ENCODE measurements at places on chromosomes 11 and 22.

- no peak for DNase-seq
Observed at GRCh38 chr11:17012712-17013547, 1.3 kb downstream of the PLEKHA7 start.

- no peak for DNase-seq
Observed at GRCh38 chr22:46031557-46031956, 54.6 kb upstream of the WNT7B start.

GRCh38 chr11:11081776-11082175 lies 223.9 kb upstream of the ZBED5 start:
- DNase-seq: no peak

DNA sequence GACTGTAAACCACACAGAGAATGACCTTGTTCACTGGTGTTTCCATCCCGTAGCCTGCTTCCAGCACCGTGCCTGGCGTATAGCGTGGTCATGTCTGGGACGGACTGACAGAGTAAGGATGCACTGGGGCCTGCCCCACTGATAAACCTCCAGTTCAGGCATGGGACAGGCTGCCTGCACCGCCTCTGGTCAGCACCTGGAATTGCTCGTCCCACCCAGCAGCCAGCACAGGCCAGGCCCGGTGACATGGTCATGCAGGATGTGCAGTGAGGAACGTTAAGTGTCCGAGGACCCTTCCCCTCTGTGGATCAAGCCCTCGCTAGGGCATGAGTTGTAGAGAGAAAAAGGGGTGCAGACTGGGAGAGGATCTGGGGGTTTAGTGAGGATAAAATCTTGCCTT lies 44.8 kb downstream of the LMO1 start:
- no peak for DNase-seq

DNA sequence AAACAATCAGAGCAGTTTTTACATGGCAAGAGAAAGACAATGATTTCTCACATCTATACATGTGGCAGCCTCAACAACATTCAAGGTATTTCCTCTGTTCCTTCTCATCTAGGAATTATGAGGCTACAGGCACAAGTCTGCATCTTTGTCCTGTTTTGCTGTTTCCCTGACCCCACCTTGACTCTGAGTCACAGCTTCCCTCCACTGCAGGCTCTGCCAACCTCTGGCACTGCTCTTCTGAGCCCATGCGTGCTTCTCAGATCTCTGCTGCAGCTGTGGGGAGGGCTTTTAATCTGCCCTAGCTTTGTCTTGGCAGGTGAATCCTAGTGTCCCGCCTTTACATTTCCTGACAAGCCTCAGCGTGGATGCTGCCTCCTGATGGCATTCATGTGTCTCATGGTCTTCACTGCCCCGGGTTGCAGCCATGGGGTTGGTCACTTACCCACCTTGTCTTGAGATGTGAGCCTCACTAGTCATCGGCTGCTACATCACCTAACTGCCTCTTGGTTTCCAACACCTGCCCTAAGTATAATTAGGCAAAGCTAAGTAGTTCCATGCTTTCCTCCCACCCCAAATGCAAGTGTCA lies 578.5 kb downstream of the TBC1D22A start:
- no peak for DNase-seq

- DNase-seq: no peak
Observed at GRCh38 chr11:118342503-118343161, at the start of gene CD3D. Gene CD3D (minus strand): TSS chr11:118342705. CDS start chr11:118342607, 98 bp downstream.

DNA sequence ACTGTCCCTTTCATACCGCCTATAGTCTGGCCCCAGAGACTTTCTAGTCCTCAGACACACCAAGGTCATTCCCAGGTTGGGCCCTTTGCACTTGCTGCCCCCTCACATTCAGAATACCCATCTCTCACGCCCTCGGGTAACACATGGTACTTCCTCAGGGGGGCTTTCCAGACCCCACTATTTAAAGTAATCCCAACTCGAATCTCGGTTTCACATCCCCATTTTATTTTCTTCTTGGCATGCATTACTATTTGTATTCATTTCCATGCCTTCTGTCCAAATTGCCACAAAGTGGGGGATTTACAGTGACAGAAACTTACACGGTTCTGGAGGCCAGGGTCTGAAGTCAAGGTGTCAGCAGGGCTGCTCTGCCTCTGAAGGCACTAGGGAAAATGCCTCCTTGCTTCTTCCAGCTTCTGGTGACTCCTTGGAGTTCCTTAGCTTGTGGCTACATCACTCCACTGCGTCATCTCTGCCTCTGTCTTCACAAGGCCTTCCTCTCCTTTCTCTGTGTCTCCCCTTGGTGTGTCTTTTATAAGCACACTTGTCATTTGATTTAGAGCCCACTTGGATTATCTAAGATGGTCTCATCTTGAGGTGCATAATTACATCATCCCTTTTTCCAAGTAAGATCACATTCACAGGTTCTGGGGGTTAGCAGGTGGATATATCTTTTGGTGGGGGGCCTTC lies 15.1 kb downstream of the RCN1 start:
- DNase-seq: no peak

GRCh38 chr11:111512296-111513239 lies at the start of gene BTG4:
Gene BTG4 (minus strand): TSS chr11:111512386. CDS start chr11:111498776, 13,610 bp downstream.
- DNase-seq: no peak

DNA sequence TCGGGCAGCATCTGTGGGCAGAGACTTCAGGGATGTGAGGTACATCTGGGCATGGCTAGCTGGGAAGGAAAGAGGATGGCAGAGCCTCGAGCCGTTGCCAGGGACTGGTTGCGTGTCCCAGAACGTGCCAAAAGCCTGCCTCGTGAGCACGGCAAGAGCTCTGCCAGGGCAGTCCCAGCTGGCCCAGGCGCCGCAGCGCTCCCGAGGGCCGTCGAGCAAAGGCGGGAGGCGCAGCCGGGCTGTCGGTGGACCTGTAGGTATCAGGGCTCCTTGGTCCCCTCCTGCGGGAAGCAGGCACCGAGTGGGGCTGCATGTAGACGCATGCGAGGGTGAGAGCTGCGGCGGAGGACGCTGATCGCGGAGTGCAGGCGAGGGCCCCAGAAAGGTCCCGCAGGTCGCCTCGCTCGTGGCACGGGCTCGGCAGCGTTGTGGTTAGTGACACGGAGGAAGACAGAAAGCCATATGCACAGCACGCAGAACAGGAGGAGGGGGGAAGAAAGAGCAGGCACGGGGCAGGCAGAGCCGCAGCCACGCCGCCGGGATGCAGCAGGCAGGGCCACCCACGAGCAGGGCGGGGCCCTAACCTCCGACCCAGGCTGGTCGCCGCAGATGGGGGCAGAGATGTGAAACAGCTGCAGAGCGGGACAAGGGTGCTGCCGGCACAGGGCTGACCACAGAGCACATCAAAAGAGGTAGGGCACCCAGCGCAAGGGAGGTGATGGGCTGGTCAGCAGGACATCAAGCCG lies 18.0 kb downstream of the LSP1 start:
- no peak for DNase-seq

DNA sequence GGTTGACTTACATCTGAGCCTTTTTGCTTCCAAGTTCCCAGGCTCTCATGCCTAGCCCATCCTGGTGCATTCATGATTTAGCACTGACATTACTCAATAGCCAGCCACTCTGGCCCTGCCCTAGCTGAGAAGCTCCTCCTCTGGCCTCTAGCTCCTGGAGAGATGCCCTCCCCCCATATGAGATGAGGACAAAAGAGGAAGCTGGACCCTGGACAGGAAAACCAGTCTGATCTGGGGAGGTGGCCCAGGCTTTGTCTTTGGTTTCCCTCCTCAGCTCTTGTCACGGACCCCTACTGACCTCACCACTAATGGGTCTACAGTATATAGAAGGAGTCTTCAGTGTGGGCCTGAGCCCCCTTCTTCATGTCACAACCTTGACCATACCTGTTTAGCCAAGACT lies 3.0 kb downstream of the RHOG start:
- DNase-seq: no peak

DNA sequence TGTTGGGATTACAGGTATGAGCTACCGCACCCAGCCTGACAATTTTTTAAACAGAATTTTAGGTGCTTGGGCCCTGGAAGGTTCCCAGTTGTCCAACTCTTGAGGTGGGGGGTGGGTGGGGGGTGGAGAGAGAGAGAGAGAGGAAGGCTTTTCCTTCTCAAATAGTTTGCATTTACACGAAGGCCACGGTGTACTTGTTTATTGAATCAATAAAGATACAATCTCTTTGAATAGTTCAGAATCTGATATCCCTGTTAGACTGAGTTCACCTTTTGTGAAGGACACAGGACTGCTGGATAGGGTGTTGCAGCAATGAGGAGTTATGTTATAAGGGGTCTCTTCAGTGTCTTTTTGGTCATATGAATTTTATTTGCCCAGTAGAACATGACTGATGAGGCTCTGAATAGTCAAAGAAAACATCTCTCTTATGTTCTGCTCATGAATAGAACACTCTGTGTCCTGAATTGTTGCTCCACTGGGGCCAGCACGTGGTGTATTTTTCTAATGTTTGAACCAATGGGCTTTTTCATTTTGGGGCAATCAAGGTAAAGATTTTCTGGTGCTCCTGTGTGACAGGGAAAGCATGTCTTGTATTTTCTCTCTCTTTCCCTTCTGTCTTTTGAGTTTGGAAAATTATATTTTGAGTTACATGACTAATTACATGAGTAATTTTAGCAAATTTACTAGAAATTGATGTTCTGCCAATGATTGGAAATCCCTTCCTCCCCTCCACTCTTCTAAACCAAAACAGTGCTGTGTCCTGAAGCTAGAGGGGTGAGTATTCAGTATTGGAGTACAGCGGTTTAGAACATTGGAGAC lies 61.7 kb downstream of the PTPRJ start:
- DNase-seq: no peak

DNA sequence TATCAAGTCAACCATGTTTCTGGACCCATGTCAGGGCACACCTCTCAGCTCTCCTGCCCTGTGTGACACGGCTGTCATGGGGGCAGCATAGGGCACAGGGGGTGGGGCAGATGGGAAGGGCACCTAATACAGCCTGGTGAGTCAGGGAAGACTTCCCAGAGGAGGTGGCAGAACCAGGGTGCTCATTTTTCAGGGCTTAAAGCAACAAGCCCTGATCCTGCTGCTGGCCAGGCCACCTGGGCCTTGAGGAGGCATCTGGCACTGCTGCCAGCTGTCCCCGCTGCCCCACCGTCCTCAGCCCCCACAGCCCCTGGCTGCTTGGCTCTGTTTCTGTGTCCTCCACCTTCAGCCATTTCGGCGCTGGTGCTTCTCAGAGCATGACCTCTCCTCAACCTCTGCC lies 4.4 kb downstream of the MAP3K11 start:
- no peak for DNase-seq

DNA sequence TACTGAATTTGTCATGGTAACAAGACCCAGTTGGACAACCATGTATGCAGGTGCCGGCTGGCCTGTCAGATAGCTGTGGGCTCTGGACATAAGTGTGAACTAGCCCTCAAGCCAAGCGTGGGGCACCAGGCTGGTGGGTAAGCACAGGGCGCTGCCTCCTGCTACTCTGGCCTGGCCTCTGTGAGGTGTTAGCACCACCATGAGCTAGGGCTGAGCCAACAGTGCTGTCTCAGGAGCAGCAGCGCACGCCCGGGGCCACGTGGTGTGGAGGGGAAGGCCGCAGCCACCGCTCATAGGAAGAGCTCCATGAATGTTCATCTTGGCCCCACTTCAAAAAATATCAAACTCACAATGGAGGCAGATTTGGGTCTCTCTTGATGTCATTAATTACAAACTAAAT lies 35.3 kb upstream of the GNB1L start:
- DNase-seq: no peak

DNA sequence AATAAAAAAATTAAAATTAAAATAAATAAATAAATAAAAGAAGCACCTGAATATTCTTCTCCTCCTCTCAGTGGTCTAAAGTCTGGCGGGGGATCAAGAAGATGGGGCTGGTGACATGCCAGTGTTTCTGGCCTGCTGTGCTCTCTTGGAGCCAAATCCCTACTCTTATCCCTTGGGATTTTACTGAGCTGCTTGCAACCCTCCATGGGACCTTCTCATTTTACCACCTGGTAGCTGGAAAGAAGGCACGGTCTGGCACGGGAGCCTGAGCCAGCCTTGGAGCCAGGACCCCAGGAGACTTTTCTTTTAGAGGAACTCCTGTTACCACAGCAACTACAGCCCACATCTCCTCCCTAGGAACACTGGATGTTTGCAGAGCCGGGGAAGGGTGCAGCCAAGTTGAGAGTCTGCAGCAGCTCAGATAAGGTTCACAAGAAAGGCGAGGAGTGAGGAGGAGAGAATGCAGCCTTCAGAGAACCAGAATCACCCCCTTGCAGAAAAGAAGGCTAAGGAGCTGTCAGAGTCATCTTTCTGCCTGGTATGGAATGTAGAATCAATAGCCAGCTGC lies 21.4 kb downstream of the CD6 start:
- DNase-seq: no peak

- DNase-seq: no peak
Observed at GRCh38 chr11:62505059-62505439, 41.6 kb downstream of the AHNAK start.

DNA sequence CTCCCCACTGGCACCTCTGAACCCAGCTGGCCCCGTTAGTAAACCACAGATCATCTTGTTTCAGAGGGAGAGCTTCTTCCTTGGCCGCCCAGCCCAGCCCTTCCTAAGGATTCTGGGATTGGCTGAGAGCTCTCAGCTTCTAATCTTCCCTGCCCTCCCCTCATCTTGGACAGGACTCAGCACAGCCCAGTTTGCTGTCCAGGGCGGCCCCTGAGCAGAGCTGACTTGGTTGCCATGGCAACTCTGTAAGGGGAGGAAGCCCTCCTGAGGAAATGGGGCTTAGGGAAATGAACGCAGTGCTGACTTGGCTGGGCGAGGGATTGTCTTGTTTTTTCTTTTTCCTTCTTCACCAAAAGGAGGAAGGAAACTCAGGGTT lies 4.6 kb downstream of the APOL4 start:
- DNase-seq: no peak

DNA sequence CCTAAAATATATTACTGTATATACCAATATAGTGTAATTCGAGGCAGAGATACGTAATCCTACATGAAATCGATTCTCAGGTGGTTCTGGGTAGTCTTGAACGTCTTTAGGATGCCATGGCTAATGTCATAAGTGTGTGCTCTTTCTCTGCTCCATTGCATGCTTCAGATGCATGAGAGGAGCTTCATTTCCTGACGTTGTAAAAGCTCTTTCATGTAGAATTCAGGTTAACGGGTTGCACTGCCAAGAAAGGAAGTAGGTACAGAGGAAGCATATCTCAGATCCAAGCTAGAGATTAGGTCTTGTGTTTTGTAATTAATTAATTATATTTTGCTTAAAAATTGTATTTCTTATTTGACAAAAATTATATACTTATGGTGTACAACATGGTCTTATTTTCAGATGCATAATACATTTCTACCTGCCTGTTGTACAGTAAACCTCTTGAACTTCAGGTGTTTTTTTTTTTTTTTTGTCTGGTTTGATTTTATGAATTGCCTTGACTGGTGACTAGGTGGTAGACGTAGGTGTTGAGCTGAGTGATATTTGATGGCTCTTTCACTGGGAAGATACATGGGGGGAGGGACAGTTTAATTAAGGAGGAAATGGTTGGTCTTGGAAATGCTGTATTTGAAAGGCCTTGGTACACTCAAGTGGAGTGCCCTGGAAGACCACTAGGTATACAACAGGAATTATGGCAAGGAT lies 9.3 kb downstream of the NUP50 start:
- no peak for DNase-seq

- no peak for DNase-seq
Observed at GRCh38 chr22:33996824-33997223, 76.5 kb upstream of the LARGE1 start.

- no peak for DNase-seq
Observed at GRCh38 chr11:72924568-72925190, 110.5 kb downstream of the ATG16L2 start.

Data from HFF-Myc (cell line).